ENCODE measurements at places on chromosomes 13 and 19. TPM values are rescaled to one million over a fixed set of nuclear protein-coding genes. Genes with fewer than 3 reads are reported as not detected.

Gene KLK15
- not detected for total RNA-seq

Gene WDR83
- total RNA-seq = 25.6 TPM

Gene GARIN5A
- total RNA-seq = 0.39 TPM

Gene GRIK5
- total RNA-seq = 3.9 TPM

Gene CCDC70
- not detected for total RNA-seq

GRCh38 chr13:111913761-111914140, 153.2 kb upstream of the SOX1 start:
- H3K4me1 ChIP-seq = no peaks in the 10 kb centered on the region
- H3K4me3 ChIP-seq = no peak overlapping the region
- no peaks in the 10 kb centered on the region for H3K27me3 ChIP-seq

GRCh38 chr13:20192836-20193161, at the start of gene GJB2:
Gene GJB2, minus strand, starts transcription at chr13:20192938. Its CDS starts 3,357 bp downstream, at chr13:20189581.
- H3K4me1 ChIP-seq = peaks cover 24% of the 10 kb centered on the region
- peaks cover 2% of the 10 kb centered on the region for H3K36me3 ChIP-seq
- H3K4me3 ChIP-seq = peak within 1 kb of the TSS; percentile 75
- no peak for DNase-seq
- H3K27me3 ChIP-seq = peaks cover 61% of the 10 kb centered on the region
- no peak within 1 kb of the TSS for H3K27ac ChIP-seq

GRCh38 chr13:53743906-53744305, 715.3 kb downstream of the OLFM4 start:
- no peaks in the 10 kb centered on the region for H3K27me3 ChIP-seq
- no peaks in the 10 kb centered on the region for H3K36me3 ChIP-seq
- no peak overlapping the region for H3K27ac ChIP-seq
- no peak for DNase-seq

DNA sequence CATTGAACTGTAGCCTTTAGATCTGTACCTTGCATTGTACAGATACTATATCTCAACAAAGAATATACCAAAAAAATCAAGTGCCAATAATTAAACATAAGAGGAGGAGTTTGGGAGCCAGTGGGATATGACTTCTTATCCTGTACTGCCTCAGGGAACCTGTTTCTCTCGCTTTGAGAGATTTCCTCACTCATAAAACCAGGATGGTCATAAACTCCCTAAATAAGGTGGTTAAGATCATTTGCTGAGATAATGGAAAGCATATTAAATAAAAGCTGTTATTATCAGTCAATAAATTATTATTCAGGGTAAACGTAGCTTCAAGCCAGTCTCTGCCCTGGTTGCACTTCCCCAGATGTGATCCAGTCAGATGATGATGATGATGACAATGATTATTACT, 17.0 kb downstream of the OPA3 start:
- no peak for DNase-seq
- H3K4me1 ChIP-seq = peaks cover 12% of the 10 kb centered on the region
- peaks cover 2% of the 10 kb centered on the region for H3K36me3 ChIP-seq
- no peak overlapping the region for H3K27ac ChIP-seq
- no peak overlapping the region for H3K4me3 ChIP-seq
- H3K27me3 ChIP-seq = no peaks in the 10 kb centered on the region

DNA sequence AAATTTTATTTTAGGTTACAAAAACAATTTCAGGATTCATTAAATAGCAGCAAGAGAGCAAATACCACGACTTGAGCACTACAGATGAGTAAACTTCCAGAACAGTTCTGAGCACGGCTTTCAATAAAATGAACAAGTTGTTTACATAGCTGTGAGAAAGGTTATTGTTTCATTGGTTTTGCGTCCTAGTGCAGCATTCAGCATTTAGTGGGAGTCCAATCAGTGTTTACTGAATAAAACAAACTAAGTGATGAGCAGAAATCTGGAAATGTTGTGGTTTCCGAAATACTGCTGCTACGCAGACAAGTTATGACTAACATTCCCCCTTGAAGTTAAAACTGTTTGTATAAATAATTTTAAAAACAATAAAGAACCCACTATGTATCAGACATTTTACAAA, 251.5 kb upstream of the STARD13 start:
- no peak for DNase-seq
- H3K4me3 ChIP-seq = no peak overlapping the region
- H3K27ac ChIP-seq = no peak overlapping the region
- no peaks in the 10 kb centered on the region for H3K27me3 ChIP-seq
- peaks cover 43% of the 10 kb centered on the region for H3K4me1 ChIP-seq
- peaks cover 4% of the 10 kb centered on the region for H3K36me3 ChIP-seq

DNA sequence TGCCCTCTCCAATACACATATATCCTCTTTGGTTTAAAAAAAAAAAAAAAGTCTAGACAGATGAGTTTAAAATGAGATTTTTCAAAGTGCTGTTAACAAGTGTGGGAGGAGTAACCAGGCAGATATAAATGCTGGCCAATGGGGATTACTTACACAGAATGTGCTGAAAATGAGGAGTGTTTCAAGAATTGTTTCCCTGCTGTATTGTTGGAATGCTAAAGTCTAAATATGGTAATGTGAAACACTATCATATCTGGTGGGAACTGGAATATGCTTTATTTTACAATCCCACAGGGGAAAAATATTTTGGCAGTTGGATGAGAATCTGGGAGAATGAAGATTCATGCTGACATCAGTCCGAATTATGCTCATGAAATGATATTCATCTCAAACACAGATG, 250.7 kb downstream of the DCT start:
- H3K27ac ChIP-seq = no peak overlapping the region
- peaks cover 2% of the 10 kb centered on the region for H3K36me3 ChIP-seq
- no peak overlapping the region for H3K4me3 ChIP-seq
- peaks cover 5% of the 10 kb centered on the region for H3K27me3 ChIP-seq

DNA sequence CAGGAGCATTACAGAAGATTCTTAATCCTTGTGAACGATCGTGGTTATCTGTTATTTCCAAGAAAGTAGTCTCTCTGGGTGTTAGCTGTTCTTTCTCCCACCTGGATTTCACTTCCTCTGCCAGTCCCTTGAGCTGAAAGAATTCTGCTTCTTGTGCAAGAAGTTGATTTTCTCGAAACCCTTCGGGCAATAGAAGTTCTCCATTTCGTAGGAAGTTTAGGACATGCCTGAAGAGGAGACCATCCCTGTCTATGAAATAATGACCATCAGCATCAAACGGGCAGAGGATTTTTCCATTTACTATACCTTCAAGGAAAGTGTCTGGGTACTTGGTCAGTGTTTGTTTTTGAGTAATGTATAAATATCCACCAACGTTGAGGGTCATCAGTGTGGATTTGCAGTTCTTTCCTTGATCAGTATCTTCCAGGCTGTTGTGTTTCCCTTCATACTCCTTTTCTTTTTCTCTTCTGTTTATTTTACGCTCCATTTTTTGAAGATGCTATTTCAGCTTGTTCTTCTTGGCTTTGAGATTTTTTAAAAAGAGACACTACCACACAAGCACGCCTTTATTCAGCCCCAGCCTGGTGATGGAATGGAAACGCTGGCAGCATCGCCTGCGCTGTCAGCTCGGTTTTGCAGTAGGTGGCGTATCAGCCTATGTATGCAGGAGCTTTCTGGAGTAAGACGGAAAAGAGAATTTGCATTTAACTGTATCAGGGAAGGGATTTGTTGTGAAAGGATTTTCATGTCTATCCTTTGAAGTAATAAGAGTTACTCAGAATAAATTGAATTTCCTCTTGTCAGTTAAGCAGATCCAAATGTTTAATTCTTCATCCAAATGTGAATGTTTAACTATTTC, 6.5 kb downstream of the KCTD4 start:
- no peak for DNase-seq
- H3K36me3 ChIP-seq = peaks cover 5% of the 10 kb centered on the region
- no peak overlapping the region for H3K27ac ChIP-seq
- peaks cover 22% of the 10 kb centered on the region for H3K4me1 ChIP-seq
- H3K4me3 ChIP-seq = no peak overlapping the region

- no peaks in the 10 kb centered on the region for H3K36me3 ChIP-seq
- H3K4me1 ChIP-seq = peaks cover 26% of the 10 kb centered on the region
- no peak overlapping the region for H3K27ac ChIP-seq
- H3K4me3 ChIP-seq = no peak overlapping the region
Measured at GRCh38 chr13:24687611-24688010, 7.4 kb downstream of the ATP12A start.

DNA sequence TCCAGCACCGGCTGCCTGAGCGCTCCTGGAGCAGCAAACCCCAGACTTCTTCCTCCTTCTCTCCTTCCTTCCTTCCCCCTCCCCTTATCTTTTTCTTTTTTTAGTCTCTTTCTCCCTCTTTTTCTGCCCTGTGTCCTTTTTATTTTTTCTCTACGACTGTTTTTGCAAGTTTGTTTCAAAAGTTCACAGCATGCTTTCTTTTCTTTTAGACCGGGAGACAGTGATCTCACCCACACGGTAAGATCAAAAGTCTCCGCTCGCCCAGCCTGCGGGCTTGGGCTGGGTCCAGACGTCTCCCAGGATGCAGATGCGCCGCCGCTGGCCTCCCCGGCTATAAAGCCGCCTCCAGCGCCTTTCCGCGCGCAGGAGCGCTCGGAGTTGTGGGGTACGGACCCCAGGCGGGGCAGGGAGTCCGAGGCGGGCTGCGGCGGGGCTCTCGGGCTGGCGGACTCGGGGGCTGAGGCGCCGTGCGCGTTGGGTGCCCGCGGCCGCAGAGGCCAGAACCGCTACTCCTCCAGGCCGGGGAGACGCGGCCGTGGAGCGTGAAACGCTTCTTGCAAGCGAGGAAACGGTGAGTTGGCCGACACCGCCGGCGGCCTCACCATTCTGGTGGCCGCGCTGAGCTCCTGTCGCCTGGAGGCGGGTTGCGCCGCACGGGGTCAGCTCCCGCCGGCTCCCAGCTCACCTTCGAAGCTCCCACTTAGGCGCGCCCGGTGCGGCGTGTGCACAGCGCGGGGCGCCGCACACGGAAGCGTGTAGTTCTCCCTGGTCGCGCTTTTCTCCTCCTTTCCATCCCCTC, 2.0 kb upstream of the TSHZ3 start:
- peak overlapping the region; percentile 89 for H3K27ac ChIP-seq
- peaks cover 37% of the 10 kb centered on the region for H3K4me1 ChIP-seq
- H3K27me3 ChIP-seq = peaks cover 62% of the 10 kb centered on the region

GRCh38 chr19:46386151-46386550, 27.2 kb downstream of the CCDC8 start:
- no peak overlapping the region for H3K4me3 ChIP-seq
- no peak for DNase-seq
- H3K4me1 ChIP-seq = no peaks in the 10 kb centered on the region
- no peaks in the 10 kb centered on the region for H3K27me3 ChIP-seq
- H3K27ac ChIP-seq = no peak overlapping the region

- no peaks in the 10 kb centered on the region for H3K36me3 ChIP-seq
- H3K4me1 ChIP-seq = no peaks in the 10 kb centered on the region
- DNase-seq = no peak
- no peak overlapping the region for H3K4me3 ChIP-seq
- H3K27me3 ChIP-seq = no peaks in the 10 kb centered on the region
- no peak overlapping the region for H3K27ac ChIP-seq
Measured at GRCh38 chr13:49367640-49368422, 76.0 kb downstream of the CAB39L start.

GRCh38 chr19:36059180-36059910, 4.6 kb downstream of the WDR62 start:
- no peak for DNase-seq
- no peak overlapping the region for H3K27ac ChIP-seq
- no peak overlapping the region for H3K4me3 ChIP-seq
- no peaks in the 10 kb centered on the region for H3K27me3 ChIP-seq
- H3K4me1 ChIP-seq = peaks cover 29% of the 10 kb centered on the region

DNA sequence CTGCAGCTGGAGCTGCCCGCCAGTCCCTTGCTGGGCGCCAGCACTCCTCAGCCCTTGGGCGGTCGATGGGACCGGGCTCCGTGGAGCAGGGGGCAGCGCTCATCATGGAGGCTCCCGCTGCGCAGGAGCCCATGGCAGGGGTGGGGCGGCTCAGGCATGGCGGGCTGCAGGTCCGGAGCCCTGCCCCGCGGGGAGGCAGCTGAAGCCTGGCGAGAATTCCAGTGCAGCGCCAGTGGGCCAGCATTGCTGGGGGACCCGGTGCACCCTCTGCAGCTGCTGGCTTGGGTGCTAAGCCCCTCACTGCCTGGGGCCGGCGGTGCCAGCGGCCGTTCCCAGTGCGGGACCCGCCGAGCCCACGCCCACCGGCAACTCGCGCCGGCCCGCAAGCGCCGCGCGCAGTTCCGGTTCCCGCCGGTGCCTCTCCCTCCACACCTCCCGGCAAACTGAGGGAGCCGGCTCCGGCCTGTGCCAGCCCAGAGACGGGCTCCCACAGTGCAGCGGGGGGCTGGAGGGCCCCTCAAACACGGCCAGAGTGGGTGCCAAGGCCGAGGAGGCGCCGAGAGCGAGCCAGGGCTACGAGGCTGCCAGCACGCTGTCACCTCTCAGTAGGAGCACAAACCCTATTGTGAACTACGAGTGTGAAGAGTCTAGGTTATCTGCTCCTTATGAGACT, 687.1 kb downstream of the PCDH17 start:
- H3K36me3 ChIP-seq = no peaks in the 10 kb centered on the region
- no peak overlapping the region for H3K4me3 ChIP-seq
- H3K27me3 ChIP-seq = no peaks in the 10 kb centered on the region
- no peak for DNase-seq
- no peak overlapping the region for H3K27ac ChIP-seq
- no peaks in the 10 kb centered on the region for H3K4me1 ChIP-seq

GRCh38 chr13:42348576-42348975, 76.6 kb downstream of the AKAP11 start:
- H3K27me3 ChIP-seq = no peaks in the 10 kb centered on the region
- peaks cover 48% of the 10 kb centered on the region for H3K4me1 ChIP-seq
- H3K36me3 ChIP-seq = peaks cover 2% of the 10 kb centered on the region
- peak overlapping the region; percentile 62 for H3K27ac ChIP-seq
- H3K4me3 ChIP-seq = no peak overlapping the region
- no peak for DNase-seq

GRCh38 chr13:23957981-23958380, 60.7 kb upstream of the C1QTNF9B start:
- H3K4me3 ChIP-seq = no peak overlapping the region
- DNase-seq = no peak
- no peaks in the 10 kb centered on the region for H3K36me3 ChIP-seq
- peaks cover 11% of the 10 kb centered on the region for H3K27me3 ChIP-seq

GRCh38 chr13:104586051-104586746, 1520.0 kb upstream of the SLC10A2 start:
- no peak for DNase-seq
- peaks cover 2% of the 10 kb centered on the region for H3K27me3 ChIP-seq
- H3K4me3 ChIP-seq = no peak overlapping the region
- no peaks in the 10 kb centered on the region for H3K36me3 ChIP-seq
- no peak overlapping the region for H3K27ac ChIP-seq
- no peaks in the 10 kb centered on the region for H3K4me1 ChIP-seq

GRCh38 chr13:95507991-95508390, 44.5 kb upstream of the CLDN10 start:
- no peak for DNase-seq
- no peaks in the 10 kb centered on the region for H3K36me3 ChIP-seq
- H3K27me3 ChIP-seq = no peaks in the 10 kb centered on the region
- H3K4me1 ChIP-seq = no peaks in the 10 kb centered on the region
- no peak overlapping the region for H3K4me3 ChIP-seq

DNA sequence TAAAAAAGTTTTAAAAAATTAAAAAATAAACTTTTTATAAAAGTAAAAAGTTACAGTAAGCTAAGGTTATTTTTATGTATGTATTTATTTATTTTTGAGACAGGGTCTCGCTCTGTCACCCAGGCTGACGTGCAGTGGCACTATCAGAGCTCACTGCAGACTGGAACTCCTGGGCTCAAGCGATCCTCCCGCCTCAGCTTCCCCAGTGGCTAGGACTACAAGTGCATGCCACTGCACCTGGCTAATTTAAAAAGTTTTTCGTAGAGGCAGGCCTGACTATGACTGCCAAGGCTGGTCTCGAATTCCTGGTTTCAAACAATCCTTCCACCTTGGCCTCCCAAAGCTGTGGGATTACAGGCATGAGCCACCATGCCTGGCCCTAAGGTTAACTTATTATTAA, 64.1 kb downstream of the CDADC1 start:
- no peaks in the 10 kb centered on the region for H3K36me3 ChIP-seq
- no peaks in the 10 kb centered on the region for H3K27me3 ChIP-seq
- DNase-seq = no peak
- H3K4me1 ChIP-seq = peaks cover 11% of the 10 kb centered on the region
- H3K27ac ChIP-seq = no peak overlapping the region

All from activated T-helper 1 cell treated with anti-CD3 and anti-CD28 coated beads, Interleukin-12 subunit alpha, Interleukin-12 subunit beta, Interleukin-2, Interleukin-4 antibody, amounts not matched to agents 30 ng/mL and 10 ng/mL and 1 ng/mL, durations not matched to agents 14 hours and 24 hours and 36 hours (primary cell).